ENCODE measurements at places on chromosomes 2 and 18.

- no peak for DNase-seq
Observed at GRCh38 chr2:96136129-96136720, 2.1 kb downstream of the ASTL start.

DNA sequence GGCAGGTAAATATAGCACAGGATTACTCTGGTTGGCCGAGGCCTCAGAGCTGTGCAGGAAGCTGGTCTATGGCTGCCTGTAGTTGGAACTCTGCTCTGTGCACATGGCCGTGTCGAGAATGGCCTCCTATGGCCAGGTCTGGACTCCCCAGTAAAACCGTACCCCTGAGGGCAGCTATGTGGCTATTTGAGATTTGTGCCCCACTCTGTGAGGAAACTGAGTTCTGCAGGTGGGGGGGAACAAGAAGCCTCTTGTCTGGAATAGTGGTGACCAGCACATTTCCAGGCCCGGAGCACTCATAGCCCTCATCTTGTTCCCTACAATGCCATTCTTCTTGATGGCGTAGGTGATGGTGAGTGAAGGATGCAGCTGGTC, 15.0 kb upstream of the TEX51 start:
- DNase-seq, result no peak

DNA sequence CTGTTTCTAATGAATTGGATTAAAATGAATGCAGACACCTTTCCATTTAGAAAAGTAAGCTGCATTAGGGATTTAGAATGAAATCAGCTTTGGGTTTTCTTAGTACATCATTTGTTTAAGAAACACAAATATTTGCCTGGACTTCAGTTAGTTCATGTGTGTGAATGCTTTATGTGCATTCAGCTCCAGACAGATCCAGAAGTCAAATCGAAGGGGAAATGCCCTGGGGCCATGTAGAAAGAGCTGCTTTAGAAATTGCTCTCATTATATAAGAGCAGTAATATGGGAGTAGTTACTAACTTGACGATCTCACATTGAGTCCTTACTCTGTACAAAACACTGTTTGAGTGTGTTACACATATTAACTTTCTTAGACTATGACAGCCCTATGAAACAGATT, 88.0 kb upstream of the TTC39C start:
- no peak for DNase-seq

DNA sequence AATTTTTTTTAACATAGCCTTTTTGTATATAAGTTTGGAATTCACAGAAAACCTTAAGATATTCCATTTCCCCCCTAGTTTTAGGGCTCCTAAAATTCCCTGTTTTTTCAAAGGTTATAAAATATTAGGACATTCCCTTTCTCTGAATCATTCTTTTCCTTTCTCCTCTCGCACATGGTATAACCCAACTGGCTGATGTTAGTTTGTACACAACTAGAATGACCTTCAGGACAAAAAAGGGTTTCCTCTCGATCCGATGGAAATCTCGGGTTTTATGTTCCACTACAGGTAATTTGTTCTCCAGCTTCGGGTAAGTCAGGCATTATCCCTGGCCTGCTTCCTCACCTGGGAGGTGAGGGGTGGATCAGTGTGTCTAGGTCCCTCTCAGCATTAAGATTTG, 215.1 kb downstream of the LDLRAD4 start:
- no peak for DNase-seq

DNA sequence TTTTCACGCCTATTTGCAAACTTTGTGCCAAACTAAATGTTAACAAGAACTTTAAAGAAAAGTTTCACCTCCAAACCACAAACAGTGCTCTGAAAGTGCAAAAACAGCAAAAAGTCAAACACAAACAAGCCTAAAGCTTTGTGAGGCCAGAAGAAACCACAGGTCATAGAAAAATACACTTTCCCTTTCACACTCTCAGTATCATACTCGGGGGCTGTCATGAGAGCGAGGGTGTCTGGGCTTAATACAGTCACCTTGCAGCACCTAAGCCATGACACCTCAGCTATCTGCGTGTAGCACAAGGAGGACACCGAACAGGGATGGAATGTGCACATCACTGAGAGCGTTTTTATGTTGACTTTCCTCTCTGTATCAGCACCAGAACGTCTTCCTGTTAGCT, 26.6 kb upstream of the SEH1L start:
- peak; percentile 51 for DNase-seq

GRCh38 chr2:181123798-181124231, 143.4 kb downstream of the UBE2E3 start:
- peak; percentile 54 for DNase-seq

DNA sequence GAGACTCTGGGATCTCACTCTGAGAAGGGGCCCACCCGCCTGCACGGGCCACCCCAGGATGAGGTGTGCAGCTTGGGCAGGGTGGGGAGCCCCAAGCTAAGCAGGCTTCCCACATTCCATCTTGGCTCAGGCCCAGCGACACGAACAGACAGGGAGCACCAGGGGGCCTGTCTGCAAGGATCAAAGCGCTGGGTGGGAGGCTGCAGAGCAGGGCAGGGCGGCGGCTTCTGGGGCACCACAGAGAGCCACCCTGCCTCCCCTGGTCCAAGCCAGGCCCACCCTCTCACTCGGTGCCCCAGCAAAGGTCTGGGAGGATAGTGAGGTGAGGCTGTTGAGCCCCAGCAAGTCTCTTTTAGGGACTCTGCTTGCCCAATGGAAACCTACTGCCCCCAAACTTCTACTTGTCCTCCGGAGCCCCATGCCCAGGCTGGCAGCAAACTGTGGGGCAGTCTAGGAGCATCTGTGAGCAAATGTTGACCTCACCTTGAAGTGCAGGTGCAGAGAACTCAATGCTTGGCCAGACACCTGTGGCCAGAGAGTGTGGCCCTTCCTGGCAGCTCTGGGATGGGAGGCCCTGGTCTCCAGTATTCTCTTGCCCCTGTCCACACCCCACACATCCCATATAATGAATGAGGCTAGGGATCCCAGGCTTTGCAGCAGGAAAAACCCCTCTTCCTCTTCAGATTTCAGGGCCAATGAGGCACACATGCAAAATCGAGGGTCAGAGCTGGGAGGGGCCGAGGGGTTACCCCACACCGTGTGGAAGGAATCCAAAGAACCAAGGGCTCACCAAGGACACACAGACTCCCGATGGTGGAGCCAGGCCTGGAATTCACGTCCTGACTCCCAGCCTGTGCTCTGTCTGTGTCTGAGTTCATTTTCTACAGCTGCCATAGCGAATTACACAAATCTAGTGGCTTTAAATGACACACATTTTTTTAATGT, 18.8 kb upstream of the GLI2 start:
- no peak for DNase-seq

DNA sequence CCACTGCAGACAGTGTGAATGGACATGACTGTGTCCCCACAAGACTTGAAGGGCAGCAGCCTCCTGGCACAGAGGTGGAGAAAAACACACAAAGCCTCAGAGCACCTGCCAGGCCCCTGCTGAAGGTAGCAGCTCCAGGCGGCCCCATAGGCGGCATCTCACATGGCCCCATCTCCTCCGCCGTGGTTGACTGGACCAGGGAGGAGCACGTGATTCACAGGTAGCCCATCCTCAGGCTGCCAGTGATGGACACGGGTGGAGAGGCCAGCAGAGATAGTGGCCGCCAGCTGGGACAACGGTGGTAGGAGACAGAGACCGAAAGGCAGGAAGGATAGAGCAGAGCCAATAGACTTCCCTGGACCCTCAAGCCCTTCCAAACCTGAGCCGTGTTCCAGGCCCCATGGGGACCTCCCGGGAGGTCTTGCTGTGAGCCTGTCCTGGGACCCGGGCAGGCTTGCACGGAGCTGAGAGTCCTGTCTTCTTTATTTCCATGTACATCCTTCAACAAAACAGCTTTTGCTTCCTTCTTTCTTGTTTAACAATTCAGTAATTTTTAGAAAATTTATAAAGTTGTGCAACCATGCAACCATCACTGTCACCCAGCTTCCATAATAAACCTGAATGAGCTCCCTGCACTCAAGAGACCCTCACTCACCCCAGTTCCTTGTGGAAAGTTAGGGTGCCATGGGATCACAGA, 26.9 kb downstream of the GPR55 start:
- no peak for DNase-seq

- no peak for DNase-seq
Observed at GRCh38 chr2:19250906-19251305, 107.5 kb downstream of the OSR1 start.

- no peak for DNase-seq
Observed at GRCh38 chr2:85653996-85654395, 14.0 kb downstream of the SFTPB start.

- DNase-seq, result peak; percentile 13
Observed at GRCh38 chr18:2515908-2516625, 55.2 kb downstream of the METTL4 start.

GRCh38 chr2:189751080-189751658, 11.4 kb downstream of the OSGEPL1 start:
- DNase-seq, result peak; percentile 38

DNA sequence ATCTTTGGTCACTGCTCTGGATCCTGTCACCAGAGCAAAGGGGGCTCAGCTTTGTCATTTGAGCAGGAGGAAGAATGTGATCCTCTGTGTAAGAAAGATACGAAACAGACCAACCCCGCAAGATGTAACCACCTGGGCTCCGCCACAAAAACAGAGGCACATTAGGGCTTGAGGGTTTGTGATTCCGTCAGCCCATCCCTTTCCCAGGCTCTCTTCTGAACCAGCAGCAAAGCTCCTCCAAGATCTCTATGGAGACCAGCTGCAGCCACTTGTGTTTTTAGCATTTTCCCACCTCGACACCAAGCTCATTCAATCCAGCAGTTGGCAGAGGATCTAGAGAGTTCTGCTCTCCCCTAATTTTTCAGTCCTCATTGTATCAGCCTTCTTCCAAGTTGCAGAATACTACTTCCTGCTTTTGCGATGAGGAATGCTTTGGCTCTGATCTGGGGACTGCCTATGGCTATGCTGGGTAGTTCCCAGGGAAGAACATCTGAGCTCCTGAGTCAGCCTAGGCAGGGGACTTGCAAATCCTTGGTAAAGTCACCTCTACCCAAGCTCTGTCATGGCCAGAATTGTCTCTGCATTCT, 139.6 kb upstream of the RAB12 start:
- no peak for DNase-seq

- DNase-seq, result no peak
Observed at GRCh38 chr18:26429535-26430226, 118.7 kb downstream of the KCTD1 start.

GRCh38 chr2:71696381-71696780, 243.0 kb downstream of the DYSF start:
- DNase-seq, result no peak

- no peak for DNase-seq
Observed at GRCh38 chr18:10265560-10266333, 188.7 kb upstream of the APCDD1 start.

GRCh38 chr18:2848247-2849246, 1.7 kb downstream of the EMILIN2 start:
- DNase-seq, result no peak

GRCh38 chr2:207327513-207327912, 161.8 kb upstream of the KLF7 start:
- no peak for DNase-seq

DNA sequence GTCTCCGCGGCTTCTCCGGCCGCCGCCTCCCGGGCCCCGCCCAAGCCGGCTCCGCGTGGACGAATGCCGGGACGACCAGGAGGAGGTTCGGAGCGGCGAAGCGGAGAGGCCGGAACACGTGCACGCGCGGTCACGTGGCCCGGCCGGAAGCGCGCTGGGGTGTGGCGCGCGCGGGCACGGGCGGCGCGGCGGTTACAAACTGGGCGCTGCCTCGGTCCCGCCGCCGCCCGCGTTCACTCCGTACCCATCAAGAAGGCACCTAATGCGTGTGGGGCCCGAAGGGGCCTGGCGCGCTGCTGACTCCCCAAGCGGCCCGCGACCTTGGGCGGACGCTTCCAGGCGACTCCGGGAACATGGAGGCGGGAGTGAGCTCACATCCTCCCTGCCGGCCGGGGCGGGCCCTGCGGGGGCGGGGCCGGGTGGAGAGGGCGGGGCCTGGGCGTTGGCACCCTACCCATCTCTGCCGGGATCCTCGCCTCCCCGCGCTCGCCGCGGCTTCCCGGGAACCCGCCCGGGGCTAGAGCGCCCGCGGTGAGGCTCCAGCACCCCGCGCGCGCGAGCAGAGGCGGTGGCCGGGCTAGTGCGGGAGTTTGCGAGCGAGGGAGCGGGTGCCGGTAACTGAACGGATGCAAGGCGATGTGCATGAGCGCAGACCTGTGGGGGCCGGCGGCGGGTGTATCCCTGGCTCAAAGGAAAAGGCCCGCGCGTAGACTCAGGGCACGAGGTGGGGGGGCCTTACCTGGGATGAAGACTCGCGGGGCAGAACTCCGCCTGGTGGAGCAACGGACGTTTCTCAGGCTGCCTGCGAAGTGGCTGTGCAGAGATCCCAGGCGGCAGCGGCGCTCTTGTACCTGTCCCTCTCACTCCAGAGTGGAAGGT, at the start of gene TMEM185B:
TSS of gene TMEM185B (minus strand) at position 367 of the 879 bp plus-strand sequence. CDS start 424 bp downstream, outside the sequence.
- peak; percentile 96 for DNase-seq

- DNase-seq, result no peak
Observed at GRCh38 chr2:185222311-185222710, 516.3 kb upstream of the FSIP2 start.

DNA sequence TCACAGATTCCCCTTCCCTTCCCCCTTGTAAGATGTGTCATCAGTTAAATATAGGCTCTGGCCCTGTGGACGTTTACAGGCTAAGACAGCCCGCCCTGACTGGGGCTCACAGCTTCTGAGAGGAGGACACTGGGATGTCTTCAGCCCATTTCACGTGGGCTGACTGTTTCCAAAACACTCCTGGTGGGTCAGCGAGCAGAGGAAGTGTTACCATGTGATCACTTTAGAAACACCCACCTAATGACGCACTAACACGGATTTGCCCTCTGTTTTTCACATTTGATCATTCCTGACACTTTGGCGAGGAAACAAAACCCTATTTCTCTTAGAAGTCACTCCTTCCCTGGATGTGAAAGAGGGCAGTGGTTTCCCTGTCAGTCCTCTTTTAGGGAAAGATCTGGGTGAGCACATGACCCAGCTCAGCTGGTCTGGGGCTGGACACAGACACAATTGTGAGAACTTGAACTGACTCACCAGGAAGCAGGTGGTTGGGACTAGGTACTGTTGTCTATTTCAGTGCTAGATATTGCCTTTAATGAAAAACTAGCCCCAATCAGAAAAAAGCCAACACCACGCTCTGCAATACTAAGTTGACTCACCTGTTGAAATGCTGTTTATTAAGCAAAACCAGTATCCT, 38.8 kb downstream of the BMP10 start:
- peak; percentile 71 for DNase-seq

DNA sequence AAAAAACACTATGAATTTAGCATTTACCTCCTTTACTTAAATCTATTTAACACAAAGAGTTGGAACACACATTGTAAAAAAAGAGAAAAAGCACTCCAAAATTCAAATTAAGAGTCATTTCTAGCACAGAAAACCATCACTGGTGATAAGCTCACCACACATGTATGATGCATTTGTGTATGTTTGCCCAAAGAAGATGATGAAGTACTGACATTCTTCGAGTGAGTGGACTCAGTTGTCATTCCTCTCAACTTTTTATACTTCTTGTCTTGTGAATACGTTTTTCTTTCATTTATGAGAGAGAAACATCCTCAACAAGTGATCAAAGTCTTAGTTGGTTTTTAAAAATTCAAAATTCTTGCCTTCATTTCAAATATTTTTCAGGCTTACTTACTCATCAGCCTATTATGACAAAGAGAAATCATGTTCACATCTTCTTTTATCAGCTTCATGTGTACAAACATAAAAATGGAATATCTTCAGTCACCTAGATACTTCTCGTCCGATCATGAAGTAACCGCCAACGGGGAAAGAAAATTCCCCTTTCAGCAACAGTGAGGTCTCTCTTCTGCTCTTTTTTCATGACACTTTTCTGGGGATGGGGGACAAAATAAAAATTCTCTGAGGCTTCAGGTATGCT, 1.5 kb downstream of the DSEL start:
- DNase-seq, result no peak

- no peak for DNase-seq
Observed at GRCh38 chr2:71711133-71711855, 257.9 kb downstream of the DYSF start.

All from GM13976 (cell line).